Spleen (tissue), 13 donors: ENCODE measurements at places on chromosomes 13 and 19. TPM values are rescaled to one million over a fixed set of nuclear protein-coding genes. Genes with fewer than 3 reads are reported as not detected.

CYP4F8 gene
- not detected for polyA plus RNA-seq

- H3K36me3 ChIP-seq, result no peaks in the 10 kb centered on the region
- no peaks in the 10 kb centered on the region for H3K4me1 ChIP-seq
- H3K27me3 ChIP-seq, result no peaks in the 10 kb centered on the region
- no peak for DNase-seq
- no peak overlapping the region for H3K27ac ChIP-seq
Measured at GRCh38 chr13:48761256-48761655, 107.5 kb downstream of the CYSLTR2 start.

- H3K36me3 ChIP-seq, result no peaks in the 10 kb centered on the region
- H3K27ac ChIP-seq, result no peak overlapping the region
- no peaks in the 10 kb centered on the region for H3K27me3 ChIP-seq
- H3K4me3 ChIP-seq, result no peak overlapping the region
- no peaks in the 10 kb centered on the region for H3K4me1 ChIP-seq
Measured at GRCh38 chr19:18995804-18996241, 37.5 kb downstream of the SUGP2 start.

DNA sequence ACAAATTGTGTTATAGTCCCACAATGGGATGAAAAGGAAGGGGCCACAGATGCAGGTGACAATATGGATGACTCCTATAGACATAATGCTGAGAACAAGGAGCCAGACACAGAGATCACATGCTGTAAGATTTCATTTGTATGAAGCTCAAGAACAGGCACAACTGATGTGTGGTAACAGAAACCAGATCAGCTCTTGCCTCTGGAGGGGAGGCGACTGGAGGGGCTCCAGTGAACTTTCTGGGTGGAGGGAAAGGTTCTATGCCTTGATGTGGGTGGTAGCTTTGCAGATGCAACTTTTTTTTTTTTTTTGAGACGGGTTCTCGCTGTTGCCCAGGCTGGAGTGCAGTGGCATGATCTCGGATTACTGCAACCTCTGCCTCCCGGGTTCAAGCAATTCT is 6.0 kb upstream of the RABAC1 start:
- DNase-seq, result no peak
- H3K27me3 ChIP-seq, result no peaks in the 10 kb centered on the region
- no peak overlapping the region for H3K27ac ChIP-seq
- no peaks in the 10 kb centered on the region for H3K36me3 ChIP-seq
- no peaks in the 10 kb centered on the region for H3K4me1 ChIP-seq
- H3K4me3 ChIP-seq, result no peak overlapping the region
